Endothelial cell (in vitro differentiated cells): ENCODE measurements at places on chromosomes 2 and 18.

- no peak for DNase-seq
Observed at GRCh38 chr2:199589306-199589705, 131.6 kb upstream of the SATB2 start.

DNA sequence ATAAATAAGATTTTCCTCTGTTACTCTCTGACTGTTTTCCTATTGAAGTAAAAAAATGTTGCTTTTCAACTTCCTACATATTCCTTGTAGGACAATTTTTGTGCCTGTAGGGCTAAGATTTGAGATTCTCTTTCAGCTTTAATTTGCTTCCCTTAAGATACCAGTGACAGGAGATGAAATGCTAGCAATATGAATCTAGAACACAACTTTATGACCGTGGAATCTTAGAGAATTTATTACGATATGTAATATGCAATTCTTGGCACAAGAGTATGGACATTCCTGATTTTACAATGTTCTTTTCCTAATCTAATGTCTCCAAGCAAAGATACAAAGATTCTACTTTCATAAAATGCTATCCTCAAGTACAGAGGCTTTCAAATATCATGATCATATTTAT is 180.9 kb downstream of the KCNE4 start:
- no peak for DNase-seq

DNA sequence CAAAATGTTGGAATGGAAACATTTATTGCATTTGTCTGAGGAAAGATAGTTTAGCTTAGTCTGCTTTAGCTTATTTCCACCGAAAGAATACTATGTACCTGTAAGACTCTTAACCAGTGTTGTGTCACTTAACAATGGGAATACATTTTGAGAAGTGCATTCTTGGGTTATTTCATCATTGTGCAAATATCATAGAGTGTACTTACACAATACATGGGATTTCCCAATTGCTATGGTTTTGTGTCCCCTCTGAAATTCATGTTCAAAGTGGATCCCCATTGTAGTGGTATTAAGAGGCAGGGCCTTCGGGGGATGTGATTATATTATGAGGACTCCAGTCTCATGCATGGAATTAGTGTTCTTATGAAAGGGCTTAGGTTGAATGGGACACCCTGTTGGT is 249.4 kb upstream of the UBE2E3 start:
- no peak for DNase-seq

- DNase-seq = no peak
Observed at GRCh38 chr2:105741174-105741573, 3.5 kb upstream of the NCK2 start.

DNA sequence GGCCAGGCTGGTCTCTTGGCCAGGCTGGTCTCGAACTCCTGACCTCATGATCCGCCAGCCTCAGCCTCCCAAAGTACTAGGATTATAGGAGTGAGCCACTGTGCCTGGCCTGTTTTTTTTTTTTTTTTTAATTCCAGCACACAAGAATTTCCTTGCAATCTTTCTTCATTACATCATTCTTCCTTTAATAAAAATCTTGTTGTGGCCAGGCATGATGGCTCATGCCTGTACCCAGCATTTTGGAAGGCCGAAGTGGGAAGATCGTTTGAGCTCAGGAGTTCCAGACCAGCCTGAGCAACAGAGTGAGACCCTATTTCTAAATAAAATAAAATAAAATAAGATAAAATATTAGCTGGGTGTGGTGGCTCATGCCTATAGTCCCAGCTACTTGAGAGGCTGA is 21.4 kb upstream of the PLEKHM3 start:
- no peak for DNase-seq

- no peak for DNase-seq
Observed at GRCh38 chr2:195898505-195899191, 170.0 kb downstream of the DNAH7 start.

- DNase-seq = no peak
Observed at GRCh38 chr2:137123226-137123625, 357.9 kb downstream of the THSD7B start.

GRCh38 chr2:145066856-145067548 is 547.1 kb upstream of the ZEB2 start:
- DNase-seq = no peak
